ENCODE measurements at places on chromosomes 1 and 21.

GRCh38 chr1:156927215-156928042 lies 7.0 kb downstream of the LRRC71 start:
- DNase-seq = peak; percentile 47
- H3K27me3 ChIP-seq = peaks cover 71% of the 10 kb centered on the region
- H3K4me3 ChIP-seq = peak overlapping the region; percentile 50
- no peak overlapping the region for H3K27ac ChIP-seq
- H3K36me3 ChIP-seq = no peaks in the 10 kb centered on the region

DNA sequence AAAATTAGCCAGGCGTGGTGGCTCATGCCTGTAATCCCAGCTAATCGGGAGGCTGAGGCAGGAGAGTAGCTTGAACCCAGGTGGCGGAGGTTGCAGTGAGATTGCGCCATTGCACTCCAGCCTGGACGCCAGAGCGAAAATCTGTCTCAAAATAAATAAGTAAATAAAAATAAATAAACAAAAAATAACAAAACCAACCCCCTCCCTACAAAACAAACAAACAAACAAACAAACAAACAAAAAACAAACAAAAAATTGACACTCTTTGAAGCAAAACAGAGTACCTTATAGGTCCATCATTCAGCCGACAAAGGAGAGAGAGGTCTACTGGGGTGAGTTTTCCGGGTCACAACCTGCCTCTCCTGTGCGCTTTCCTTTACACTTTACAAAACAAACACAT lies 5.4 kb upstream of the KDF1 start:
- peaks cover 38% of the 10 kb centered on the region for H3K27me3 ChIP-seq
- no peak overlapping the region for H3K4me3 ChIP-seq
- no peak overlapping the region for H3K27ac ChIP-seq
- H3K36me3 ChIP-seq = peaks cover under 1% of the 10 kb centered on the region
- peaks cover 9% of the 10 kb centered on the region for H3K4me1 ChIP-seq

DNA sequence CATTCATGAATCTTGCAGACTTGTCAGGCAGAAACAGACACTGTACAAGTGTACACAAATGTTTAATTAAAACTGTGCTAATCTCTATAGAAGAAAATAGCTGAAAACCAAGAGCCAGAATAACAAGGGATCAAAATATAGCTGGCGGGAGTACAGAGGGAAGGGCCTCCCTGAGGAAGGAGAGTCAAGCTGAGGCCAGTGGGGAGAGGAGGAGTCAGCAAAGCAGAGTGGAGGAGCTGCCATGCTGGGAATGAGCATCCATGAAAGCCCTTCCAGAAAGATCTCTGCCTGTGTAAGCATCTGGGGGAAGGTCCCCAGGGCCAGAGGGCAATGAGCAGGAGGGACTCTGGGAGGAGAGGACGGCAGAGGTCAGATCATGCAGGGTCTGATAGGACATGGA lies 15.1 kb downstream of the SLAMF8 start:
- H3K36me3 ChIP-seq = no peaks in the 10 kb centered on the region
- no peak overlapping the region for H3K27ac ChIP-seq
- H3K4me3 ChIP-seq = no peak overlapping the region
- no peak for DNase-seq
- peaks cover 22% of the 10 kb centered on the region for H3K27me3 ChIP-seq
- H3K4me1 ChIP-seq = peaks cover 8% of the 10 kb centered on the region

- H3K27me3 ChIP-seq = no peaks in the 10 kb centered on the region
- peaks cover 22% of the 10 kb centered on the region for H3K36me3 ChIP-seq
- H3K4me3 ChIP-seq = no peak overlapping the region
- peaks cover 15% of the 10 kb centered on the region for H3K4me1 ChIP-seq
- no peak for DNase-seq
Observed at GRCh38 chr1:8404460-8405370, 86.8 kb downstream of the SLC45A1 start.

DNA sequence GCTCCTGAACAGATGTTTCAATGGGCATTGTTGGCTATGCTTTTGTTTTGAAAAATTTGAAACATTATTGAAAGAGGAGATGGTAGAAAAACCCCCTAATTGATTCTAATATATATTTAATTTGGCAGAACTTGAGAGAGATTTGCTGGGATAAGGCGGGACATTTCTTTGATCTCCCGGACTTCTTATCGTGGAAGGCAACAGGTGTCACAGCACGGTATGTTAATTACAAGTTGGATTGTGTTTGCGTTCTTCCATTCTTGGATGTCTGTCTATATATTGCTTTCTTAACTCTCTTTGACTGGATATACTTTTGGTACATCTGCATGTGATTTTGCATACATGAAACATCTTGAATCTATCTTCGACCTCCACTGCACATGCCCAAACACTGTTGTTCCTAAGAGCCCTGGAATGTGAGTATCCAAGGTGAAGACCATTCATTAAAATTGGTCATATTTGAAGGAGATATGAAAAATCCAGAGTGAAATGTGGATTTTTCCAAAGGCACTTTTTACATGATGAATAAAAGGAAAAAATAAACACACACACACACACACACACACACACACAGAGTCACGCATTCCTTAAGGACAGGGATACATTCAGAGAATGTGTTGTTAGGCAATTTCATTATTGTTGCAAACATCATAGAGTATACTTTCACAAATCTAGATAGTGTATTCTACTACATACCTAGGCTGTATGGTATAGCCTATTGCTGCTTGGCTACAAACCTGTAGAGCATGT lies 81.9 kb downstream of the FGGY start:
- H3K27ac ChIP-seq = no peak overlapping the region
- peaks cover 47% of the 10 kb centered on the region for H3K36me3 ChIP-seq
- DNase-seq = no peak

- no peaks in the 10 kb centered on the region for H3K27me3 ChIP-seq
- H3K4me1 ChIP-seq = no peaks in the 10 kb centered on the region
- no peak overlapping the region for H3K4me3 ChIP-seq
Observed at GRCh38 chr1:209267968-209268367, 315.5 kb upstream of the CAMK1G start.

- H3K36me3 ChIP-seq = peaks cover 23% of the 10 kb centered on the region
- DNase-seq = no peak
- no peaks in the 10 kb centered on the region for H3K27me3 ChIP-seq
- H3K4me3 ChIP-seq = no peak overlapping the region
- H3K4me1 ChIP-seq = peaks cover 7% of the 10 kb centered on the region
Observed at GRCh38 chr1:37893673-37894072, 34.3 kb upstream of the MTF1 start.

DNA sequence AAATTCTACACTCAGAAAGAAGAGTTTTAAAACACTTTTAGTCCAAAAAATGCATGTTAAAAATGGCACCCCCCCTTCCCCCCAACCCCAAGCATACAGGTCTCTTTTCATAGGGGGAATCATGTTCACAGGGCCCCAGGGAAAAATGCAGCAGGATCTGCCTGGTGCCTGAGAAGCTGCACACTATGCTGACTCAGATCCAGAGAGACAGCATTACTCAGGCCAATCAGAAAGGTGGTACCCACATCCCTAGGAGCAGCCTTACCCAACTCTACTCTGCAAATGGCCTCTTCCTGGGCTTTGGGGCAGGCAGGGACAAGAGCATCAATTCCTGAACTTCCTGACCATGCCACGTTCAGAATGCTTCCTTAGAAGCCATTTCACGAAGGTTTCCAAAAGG lies 119.0 kb downstream of the HIVEP3 start:
- peaks cover 6% of the 10 kb centered on the region for H3K36me3 ChIP-seq
- H3K27me3 ChIP-seq = no peaks in the 10 kb centered on the region
- peaks cover 48% of the 10 kb centered on the region for H3K4me1 ChIP-seq
- H3K27ac ChIP-seq = no peak overlapping the region
- H3K4me3 ChIP-seq = no peak overlapping the region
- DNase-seq = no peak

DNA sequence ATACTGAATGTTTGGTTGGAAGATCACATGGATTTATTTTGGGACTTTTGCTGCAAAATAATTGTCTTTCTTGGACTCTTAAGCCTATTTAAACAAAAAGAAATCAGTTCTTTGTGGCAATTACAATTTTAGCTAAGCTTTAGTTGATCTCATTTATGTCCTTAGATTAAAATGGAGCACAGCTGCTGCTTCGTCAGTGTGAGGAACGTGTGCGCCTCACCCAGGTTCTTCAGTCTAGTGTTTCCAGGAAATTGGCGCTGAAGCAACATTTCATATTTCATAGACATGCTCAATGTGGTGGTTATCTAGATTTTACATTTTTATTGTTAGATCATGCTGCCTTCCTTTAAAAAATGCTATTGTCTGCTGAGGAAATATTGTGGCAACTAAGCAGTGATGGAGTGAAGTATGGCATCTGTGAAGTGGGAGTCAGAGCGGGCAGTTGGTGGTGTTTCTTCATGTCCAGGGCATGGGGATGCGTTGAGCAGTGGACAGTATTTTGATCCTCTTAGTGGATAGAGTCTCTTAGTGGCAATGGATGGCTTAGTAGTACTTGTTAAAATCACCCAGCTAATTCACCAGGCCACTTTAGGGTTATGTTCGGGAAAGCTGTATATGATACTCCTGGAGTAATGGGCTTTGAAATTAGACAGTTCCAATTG lies 5.6 kb downstream of the DDI2 start:
- H3K4me3 ChIP-seq = peak overlapping the region; percentile 30
- peaks cover 54% of the 10 kb centered on the region for H3K36me3 ChIP-seq
- no peaks in the 10 kb centered on the region for H3K27me3 ChIP-seq
- DNase-seq = no peak
- H3K27ac ChIP-seq = peak overlapping the region; percentile 57
- H3K4me1 ChIP-seq = peaks cover 37% of the 10 kb centered on the region

DNA sequence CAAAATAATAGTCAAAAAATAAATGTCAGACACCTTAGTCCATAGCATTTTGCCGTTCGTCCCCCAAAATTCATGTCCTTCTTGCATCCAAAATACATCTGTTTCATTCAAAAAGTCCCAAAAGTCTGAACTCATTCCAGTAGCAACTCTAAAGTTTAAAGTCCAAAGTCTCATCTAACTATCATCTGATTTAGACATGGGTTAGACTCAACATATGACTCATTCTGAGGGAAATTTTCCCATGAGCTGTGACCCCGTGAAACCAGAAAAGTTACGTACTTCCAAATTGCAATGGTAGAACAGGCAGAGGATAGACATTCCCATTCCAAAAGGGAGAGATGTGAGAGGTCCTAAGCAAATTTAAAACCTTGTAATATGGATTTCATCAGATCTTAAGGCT lies 48.6 kb upstream of the CACHD1 start:
- H3K27me3 ChIP-seq = no peaks in the 10 kb centered on the region
- no peak overlapping the region for H3K4me3 ChIP-seq
- no peaks in the 10 kb centered on the region for H3K4me1 ChIP-seq
- no peak for DNase-seq
- no peak overlapping the region for H3K27ac ChIP-seq

DNA sequence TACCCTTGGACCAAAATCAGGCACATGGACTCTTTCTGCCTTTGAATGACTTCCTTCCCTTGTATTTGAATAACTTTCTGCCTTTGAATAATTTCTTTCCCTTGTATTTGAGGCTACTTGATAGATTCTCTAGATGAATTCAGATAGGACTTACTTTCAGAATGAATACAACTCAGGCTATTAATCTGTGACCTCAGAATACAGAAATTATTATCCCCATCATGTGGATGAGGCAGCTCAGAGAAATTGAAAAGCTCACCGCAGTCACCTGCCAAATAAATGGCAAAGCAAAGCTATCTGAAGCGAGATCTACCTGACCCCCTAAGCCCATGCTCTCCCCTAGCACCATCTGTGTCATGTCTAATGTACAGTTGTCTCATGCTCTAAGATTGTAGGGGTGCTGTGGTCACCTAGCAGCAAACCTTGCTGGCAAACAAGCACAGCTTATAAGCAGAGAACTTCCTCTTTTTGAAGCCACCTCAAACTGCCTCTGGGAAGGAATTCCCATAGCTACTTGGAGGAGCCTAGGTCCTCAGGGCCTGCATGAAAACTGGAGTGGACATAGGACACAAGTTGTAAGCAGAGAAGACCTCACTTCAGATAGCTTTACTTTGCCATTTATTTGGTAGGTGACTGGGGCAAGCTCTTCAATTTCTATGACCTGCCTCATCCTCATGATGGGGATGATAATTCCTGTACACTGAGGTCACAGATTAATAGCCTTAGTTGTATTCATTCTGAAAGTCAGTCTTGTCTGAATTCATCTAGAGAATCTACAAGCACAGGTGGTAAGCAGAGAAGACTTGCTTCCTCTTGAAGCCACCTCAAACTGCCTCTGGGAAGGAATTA lies 66.1 kb downstream of the FASLG start:
- H3K36me3 ChIP-seq = peaks cover 12% of the 10 kb centered on the region
- H3K4me3 ChIP-seq = no peak overlapping the region
- no peaks in the 10 kb centered on the region for H3K27me3 ChIP-seq
- H3K4me1 ChIP-seq = peaks cover 17% of the 10 kb centered on the region
- H3K27ac ChIP-seq = no peak overlapping the region

DNA sequence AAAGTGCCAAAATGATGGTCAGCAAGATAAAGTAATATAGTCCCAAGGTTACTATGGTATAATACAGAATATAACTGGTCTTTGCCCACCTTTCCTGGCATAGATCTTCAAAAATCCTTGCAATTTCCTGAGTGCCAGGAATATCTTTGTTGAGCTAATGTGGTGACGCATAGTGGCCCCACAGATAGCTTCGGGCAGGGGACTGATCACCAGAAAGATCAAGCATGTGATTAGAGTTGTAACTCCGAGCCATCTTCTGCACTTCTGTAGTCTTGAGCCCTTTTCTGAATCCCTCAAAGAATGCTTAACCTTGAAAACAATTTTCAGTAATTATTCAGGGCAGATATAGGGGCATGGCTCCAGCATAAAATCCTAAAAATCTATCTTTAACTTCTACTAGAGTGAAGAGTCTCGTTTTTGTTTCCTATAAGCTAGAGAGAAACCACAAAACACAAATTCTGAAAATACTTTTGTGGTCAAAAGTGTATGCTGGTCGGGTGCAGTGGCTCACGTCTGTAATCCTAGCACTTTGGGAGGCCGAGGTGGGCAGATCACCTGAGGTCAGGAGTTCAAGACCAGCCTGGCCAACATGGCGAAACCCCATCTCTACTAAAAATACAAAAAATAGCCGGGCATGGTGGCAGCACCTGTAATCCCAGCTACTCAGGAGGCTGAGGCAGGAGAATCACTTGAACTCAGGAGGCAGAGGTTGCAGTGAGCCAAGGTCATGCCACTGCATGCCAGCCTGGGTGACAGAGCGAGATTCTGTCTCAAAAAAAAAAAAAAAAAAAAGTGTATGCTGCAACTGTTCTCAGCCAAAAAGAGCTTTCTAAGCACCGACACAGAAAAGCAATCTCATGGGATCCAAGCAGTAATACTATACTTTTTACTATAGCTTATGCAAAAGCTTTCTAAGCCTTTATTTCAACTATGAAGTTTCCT lies 62.8 kb downstream of the NVL start:
- H3K27ac ChIP-seq = peak overlapping the region; percentile 37
- H3K4me3 ChIP-seq = no peak overlapping the region
- no peak for DNase-seq
- H3K36me3 ChIP-seq = peaks cover 32% of the 10 kb centered on the region
- peaks cover 9% of the 10 kb centered on the region for H3K4me1 ChIP-seq
- no peaks in the 10 kb centered on the region for H3K27me3 ChIP-seq

- H3K27ac ChIP-seq = no peak overlapping the region
- peaks cover 2% of the 10 kb centered on the region for H3K4me1 ChIP-seq
- no peak overlapping the region for H3K4me3 ChIP-seq
- H3K27me3 ChIP-seq = peaks cover 4% of the 10 kb centered on the region
- DNase-seq = no peak
- no peaks in the 10 kb centered on the region for H3K36me3 ChIP-seq
Observed at GRCh38 chr1:52186449-52186848, 44.6 kb downstream of the ZFYVE9 start.

All from stimulated activated naive B cell treated with anti-CD40 and anti-IgM and Interleukin-4, amounts not matched to agents 10 μg/mL and 1 μg/mL and 100 μg/mL, for 72 hours (primary cell).